ENCODE measurements at places on chromosomes 2 and 18. TPM values are rescaled to one million over a fixed set of nuclear protein-coding genes. Genes with fewer than 3 reads are reported as not detected.
A peak's percentile ranks its signal among the peaks of the same experiment; 100 is the strongest.

The GAL3ST2 gene
- total RNA-seq: 46.5 TPM

The DSC3 gene
- total RNA-seq: not detected

The ZAP70 gene
- total RNA-seq: 5.4 TPM

The NCKAP5 gene
- 2.3 TPM for total RNA-seq

The ACKR3 gene
- total RNA-seq: 11.9 TPM

The HRH4 gene
- not detected for total RNA-seq

The MAB21L4 gene
- total RNA-seq: 3.3 TPM

The PROKR1 gene
- not detected for total RNA-seq

The TPRKB gene
- 22.3 TPM for total RNA-seq

The RAPH1 gene
- 50.4 TPM for total RNA-seq

The HOXD10 gene
- 3.0 TPM for total RNA-seq

The EVX2 gene
- total RNA-seq: not detected

DNA sequence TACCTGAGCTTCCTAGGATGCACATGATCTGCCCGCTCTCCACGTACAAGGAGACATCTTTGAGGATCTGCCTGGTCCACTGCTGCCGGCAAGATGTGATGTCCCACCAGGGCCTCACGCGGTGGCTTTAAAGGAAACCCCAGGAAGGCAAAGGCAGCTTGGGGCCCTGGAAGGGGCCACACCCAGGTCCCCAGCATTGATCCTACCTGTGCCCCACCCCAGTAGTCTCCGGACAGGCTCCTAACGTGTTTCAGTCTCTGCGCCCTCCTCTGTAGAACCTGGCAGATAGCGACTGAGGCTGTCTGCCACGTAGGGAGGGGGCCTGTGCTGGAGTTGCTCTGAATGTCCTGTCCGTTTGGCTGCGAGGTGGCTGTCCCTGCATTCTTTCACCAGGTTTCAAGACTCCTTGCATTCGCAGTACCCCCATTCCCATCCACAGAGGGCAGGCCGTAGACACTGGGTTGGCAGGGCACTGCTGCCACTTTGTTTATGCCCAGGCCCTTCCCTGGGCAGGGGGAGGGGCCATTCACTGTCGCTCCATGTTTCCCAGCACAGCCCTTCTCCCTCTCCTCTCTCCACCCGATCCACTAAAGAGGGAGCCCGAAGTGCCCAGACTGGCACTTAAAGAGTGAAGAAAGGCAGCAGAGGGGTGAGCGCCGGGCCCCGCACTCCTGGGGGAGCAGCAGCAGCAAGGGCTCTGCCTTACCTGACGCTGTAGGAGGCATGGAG, 644 bp downstream of the ABCG5 start:
- DNase-seq: no peak

DNA sequence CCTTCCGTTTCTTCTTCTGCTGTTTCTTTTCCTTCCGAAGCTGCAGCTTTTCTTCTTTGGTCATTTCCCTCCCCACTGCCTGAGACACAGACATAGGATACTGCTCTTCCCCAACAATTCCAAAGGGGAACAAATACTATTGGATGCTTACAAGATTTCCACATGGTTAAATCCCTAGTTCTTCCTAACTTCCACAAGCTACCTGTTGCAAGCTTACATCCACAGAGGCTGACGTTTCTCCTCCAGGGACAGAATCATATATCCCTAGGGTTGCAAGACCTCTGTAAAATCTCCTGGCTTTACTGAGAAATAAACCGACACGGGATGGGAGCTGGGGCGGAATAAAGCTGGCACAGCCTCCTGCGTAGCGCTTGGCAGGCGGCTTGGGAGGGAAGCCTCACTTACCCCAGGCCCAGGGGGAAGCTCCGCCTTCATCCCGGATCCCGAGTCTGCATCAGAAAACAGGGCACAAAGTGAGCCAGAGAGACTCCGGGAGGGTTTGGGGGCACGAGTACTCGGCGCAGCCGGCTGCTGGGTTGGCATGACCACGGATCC, 590 bp downstream of the EIF2B4 start:
- DNase-seq: no peak

DNA sequence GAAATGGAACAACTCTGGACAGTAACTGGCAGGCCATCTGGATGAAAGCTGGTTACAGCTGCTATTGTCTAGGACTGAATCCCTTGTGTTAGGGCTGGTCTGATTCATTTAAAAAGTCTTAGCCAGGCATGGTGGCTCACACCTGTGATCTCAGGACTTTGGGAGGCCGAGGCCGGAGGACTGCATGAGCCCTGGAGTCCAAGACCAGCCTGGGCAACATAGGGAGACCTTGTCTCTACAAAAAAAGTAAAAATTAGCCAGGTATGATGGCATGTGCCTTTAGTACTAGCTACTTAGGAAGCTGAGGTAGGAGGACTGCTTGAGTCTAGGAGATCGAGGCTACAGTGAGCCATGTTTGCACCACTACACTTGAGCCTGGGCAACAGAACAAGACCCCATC, 15.5 kb upstream of the CFLAR start:
- no peak for DNase-seq

DNA sequence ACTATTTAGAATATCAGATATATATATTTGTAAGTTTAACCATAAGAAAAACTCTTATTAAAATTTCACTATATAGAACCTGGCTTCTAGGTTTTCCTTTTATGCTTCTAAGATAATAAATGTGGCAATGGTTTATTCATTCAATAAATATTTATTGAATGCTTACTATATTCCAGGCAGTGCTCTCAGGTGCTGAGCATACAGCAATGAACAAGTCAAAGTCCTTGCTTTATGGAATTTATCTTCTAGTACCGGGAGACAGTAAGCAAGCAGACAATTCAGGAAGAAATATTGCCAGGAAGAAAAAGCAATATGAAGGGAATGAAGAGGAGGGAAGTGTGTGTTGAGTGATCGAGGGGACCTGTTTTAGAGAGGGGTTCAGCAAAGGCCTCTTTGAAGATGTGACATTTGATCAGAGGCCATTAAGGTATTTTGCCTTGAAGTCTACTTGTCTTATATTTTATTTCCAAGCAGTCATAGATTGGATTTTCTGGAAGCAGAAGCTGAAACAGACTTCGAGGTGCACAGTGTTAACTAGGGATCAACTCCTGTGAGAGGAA, 94.5 kb upstream of the LYPD6 start:
- DNase-seq: no peak

DNA sequence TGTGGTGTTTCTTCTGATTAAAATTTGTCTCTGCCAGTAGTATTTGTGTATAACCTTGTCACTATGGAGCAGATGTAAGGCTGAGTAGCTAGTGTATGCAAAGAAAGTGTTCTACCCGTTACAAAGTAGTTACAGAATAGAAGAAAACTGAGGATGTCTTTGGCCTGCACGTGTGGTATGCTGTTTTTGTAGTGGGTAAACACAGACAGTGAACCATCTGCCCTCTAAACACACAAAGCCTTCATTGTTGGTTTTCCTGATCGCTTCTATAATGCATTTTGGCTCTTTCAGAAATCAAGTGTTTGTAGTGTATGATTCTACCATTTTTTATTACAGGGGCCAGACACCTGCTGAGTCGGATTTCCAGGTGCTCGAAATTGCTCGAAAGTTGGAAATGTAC, 61.5 kb downstream of the FARP2 start:
- DNase-seq: no peak

GRCh38 chr18:22932885-22933205, 283 bp upstream of the RBBP8 start:
- no peak for DNase-seq

DNA sequence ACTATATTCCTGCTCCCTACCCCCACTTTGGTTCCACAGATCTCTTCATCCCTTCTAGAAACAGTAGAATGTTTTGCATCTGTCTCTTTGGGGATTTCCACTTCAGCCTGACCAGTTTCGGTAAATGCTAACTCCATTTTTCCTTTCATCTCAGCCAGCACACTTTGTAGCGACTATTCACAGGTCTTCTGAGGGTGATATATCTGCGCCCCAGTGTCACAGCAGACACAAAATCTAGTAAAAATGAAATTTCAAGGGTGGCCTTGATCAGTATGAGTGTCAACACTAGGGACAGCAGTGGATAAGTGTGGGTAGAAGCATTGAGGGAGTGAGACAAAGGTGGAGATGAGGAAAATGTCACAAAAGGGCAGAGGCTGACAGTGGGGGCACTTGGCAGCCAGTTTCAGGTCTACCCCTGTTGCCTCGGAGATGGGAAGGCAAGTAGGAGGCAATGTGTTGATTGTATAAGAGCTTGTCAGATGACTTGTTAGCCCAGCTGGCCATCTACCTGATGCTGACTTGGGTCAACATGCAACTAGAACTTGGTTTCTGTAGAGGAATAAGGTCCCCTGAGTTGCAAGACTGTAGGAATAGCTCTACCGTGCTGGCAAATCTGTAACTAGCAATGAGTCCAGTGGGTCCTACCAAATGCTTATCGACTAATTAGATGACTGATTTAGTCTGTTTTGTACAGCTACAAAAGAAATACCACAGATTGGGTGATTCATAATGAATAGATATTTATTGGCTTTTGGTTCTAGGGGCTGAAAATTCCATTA, 60.7 kb downstream of the CXCR4 start:
- DNase-seq: no peak

DNA sequence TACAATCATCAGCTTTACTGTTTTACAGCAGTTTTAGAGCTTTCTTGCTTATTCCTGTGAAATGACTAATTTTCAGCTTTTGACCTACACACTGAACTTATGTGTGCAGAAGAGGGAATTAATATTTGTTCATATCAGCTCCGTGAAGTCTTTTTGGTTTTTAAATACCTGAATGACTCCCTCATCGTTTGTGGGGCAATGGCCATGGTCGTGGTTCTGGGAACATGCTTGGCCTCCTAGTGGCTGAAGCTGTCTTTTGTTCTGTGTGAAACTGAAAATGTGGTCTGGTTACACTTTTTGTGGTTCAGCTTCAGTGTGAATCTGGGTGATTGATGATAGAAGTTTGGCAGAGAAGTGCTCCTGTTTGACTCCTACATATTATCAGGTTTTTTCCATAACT, 408.1 kb downstream of the THSD7B start:
- DNase-seq: no peak

GRCh38 chr18:830315-830901, 18.4 kb upstream of the YES1 start:
- DNase-seq: no peak

GRCh38 chr2:172667581-172668325, 67.9 kb upstream of the RAPGEF4 start:
- no peak for DNase-seq

GRCh38 chr2:71379086-71379485, 47.5 kb downstream of the ZNF638 start:
- DNase-seq: no peak

DNA sequence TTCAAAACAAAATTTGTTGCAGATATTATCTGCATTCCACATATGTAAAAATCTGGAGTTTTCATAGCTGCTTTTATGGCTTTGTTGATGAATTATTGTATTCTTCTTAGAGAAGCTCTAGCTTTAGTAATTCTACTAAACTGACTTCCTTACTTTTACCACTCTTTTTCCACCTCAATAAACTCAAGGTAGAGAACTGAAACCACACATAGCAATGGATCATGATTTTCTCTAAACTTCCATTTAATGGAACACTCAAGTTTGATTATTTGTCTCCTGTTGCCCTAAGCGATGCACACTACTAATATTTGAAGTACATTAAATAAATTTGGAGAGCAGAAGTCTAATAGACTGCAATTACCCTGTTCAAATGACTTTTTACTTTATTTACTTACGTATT, 192.0 kb downstream of the NBAS start:
- no peak for DNase-seq

DNA sequence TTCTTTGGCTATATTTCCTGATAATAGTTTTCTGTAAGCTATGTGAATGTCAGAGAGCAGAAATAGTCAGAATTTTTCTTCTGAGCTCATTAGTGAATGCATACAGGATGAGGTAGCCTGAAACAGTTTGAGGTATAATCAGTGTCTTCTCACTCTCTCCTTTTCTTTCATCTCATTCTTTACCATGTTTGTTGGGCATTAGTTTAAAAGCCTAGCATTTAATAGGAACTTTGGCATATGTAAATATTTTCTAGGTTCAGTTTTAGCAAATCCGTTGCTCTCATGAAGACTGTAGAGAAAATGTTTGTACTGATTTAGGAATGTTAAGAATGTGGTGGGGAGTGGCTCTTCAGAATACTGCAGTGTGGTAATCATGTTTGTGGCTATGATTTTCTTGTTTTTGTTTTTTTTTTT, 119.4 kb downstream of the PARD3B start:
- DNase-seq: no peak

DNA sequence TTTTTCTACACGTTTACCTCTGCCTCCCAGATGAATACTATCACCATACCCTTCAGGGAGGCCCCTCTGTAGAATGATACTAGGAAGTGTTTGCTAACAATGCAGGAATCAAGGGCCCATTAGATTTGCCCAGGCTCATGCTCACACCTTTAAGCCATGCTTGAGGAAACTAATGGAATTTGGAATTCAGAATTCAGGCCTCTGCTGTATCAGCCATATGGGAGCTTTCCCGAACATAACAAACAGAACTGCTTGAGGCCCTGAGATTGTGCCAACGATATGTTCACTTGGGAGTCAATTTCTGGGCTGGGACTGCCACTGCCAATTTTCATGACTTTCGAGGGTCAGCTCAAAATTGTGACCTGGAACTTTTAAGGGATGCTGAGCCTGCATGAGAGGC, 282.5 kb downstream of the CLIP4 start:
- no peak for DNase-seq

- DNase-seq: no peak
These were observed 57.5 kb upstream of the MSTN start for GRCh38 chr2:190119923-190120590.

DNA sequence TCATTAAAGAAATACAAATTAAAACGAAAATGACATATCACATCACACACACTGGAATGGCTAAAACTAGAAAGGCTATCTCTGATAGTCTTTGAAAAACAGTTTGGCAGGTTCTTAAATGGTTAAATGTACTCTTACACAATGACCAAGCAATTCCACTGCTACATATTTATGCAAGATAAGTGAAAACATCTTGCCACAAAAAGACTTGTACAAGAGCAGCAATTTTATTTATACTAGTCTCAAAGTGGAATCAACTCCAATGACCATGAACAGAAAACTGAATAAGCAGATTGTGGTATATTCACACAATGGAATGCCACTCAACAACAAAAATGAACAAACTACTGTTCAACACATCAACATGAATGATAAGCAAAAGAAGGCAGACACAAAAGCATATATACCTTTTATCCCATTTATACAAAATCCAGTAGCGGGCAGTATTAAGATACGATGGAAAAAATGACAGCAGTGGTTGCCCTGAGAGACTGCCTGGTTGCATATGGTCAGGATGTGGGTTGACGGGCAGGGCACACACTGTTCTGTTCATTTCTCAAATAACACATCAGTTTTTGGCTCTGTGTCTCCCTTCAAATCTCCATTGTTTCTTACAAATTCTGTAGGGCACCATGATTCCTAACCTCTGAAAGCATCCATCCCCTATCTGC, 25.4 kb downstream of the SP100 start:
- DNase-seq: peak; percentile 66

DNA sequence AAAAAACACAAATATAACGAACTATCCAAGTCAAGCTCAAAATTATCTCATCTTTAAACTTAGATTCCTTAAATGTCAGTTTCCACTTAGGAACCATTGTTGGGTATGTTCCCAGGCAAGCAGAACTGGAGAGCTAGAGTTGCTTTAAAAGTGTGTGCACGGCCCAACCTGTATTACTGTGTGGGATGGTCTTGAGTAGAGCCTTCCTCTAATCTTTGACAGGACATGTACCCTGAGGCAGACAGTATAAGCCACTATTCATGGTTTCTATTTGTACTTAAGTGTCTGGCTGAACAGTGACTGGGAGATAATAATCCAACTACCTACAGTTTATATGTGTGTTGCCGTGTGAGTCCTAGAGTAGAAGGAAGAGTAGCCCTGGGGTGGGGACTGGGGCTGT, 239.7 kb downstream of the GPD2 start:
- DNase-seq: no peak

All from mucosa of descending colon (tissue), 3 donors.